Tongue (tissue), 3 donors: ENCODE measurements at places on chromosomes 3 and 15. TPM values are rescaled to one million over a fixed set of nuclear protein-coding genes. Genes with fewer than 3 reads are reported as not detected.

GOLGA8R gene
- total RNA-seq: 8.5 TPM

GRIP2 gene
- total RNA-seq: 14.1 TPM

SH2D7 gene
- not detected for total RNA-seq

CHST13 gene
- not detected for total RNA-seq

C2CD4B gene
- 20.2 TPM for total RNA-seq

C3orf85 gene
- total RNA-seq: not detected

RAD18 gene
- total RNA-seq: 17.0 TPM

FBN1 gene
- 411 TPM for total RNA-seq

SEC22C gene
- 45.5 TPM for total RNA-seq

PCLAF gene
- total RNA-seq: 12.0 TPM

GBE1 gene
- total RNA-seq: 23.6 TPM
